ENCODE measurements at places on chromosomes 3 and 15.

GRCh38 chr3:143128227-143128955 is 8.8 kb downstream of the CHST2 start:
- no peak for DNase-seq

- DNase-seq: no peak
These were observed 96.1 kb upstream of the CTNNB1 start for GRCh38 chr3:41103200-41103599.

- DNase-seq: no peak
These were observed 775.8 kb downstream of the ZPLD1 start for GRCh38 chr3:103210583-103210982.

DNA sequence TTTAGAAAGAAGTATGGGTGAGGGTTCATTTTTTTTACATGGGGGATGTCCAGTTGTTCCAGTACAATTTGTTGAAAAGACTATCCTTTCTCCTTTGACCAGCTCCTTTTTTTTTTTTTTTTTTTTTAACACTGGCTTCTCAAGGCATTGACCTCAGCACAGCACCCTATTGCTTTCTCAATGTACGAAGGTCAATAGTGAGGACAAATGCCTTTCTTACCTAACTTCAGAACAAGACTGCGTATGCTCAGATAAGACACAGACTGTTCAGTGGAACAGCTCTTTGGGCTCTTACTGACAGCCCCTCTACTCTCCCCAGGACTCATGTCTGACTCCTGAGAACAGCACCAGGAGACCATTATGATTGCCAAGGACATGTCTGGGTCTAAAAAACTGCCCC is 10.4 kb upstream of the CILP start:
- no peak for DNase-seq

DNA sequence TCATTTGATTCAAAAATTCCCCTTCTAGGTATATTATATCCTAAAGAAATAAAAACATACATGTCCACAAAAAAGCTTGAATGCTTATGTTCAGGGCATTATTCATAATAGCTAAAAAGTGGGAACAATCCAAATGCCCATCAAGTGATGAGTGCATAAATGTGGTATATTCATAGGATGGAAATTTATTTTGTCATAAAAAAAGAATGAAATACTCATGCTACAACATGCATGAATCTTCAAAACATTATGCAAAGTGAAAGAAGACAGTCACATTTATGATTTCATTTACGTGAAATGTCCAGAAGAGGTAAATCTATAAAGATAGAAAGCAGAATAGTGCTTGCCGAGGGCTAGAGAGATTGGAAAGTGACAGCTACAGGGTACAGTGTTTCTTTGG is 83.6 kb upstream of the SLC25A36 start:
- no peak for DNase-seq

GRCh38 chr15:77821188-77821958 is 188.7 kb upstream of the LINGO1 start:
- no peak for DNase-seq

DNA sequence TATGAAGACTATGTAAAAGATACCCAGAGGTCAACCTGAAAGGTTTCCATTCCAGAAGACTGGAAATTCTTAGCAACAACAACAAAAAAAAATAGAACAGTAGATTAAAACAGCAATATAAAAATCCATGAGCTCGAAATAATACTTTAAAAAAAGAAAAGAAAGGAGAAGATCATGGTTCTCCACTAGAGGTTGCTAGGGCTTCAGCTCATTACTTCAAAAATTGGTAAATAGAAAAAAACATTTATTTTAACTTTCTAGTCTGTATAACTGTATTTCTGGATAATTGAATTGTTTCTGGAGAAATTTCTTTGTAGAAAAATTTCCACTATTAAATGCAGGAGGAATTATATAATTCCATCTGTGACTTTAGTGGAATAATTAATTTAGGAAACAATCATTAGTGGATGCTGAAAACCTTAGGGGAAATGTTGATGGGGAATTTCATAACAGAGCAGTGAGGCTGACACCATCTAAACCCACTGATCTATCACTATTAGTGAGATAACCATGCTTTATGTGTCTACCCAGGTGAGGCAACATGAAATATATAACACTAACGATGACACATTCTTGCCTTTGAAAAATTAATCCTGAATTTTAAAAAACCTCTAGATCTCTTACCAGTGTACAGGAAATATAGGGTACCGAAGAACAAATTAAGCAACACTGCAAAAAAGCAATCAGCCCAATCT is 62.5 kb upstream of the SNRK start:
- no peak for DNase-seq

DNA sequence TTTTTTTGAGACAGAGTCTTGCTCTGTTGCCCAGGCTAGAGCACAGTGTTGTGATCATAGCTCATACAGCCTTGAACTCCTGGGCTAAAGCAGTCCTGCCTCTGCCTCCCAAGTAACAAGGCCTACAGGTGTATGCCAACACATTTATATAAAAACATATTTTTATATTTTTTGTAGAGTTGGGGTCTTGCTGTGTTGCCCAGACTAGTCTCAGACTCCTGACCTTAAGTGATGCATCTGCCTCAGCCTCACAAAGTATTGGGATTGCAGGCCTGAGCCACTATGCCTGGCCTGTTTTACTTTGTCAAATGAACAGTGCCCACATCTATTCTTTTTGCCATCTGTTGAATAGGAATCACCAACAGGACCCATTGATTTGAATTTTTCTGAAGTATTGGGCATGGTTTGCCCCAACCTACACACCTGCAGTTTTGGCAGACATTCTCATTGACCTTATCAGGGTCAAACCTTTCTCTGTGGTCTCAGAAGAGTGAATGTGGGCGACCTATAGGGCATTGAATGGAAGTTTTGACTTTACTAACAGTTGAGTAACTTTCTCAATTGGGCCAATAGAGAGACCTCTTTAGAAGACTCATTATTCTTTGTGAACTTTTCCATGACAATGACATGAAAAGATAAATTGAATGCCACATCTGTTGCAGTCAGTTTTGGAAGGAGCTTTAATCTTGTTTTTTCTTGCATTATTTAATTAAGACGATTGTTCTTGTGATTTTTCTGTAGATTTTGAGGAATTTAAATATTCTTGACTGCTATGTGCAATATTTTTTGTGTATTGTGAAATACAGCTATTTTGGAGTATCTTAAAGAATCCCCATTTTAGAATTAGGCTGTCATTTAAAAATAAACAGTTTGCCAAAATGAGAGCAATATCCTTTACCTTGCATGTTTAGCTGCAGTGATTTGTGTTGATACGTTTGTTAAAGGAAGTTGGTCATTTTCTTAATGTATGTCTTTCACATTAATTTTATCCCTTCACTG is 2.7 kb downstream of the IREB2 start:
- DNase-seq: no peak

DNA sequence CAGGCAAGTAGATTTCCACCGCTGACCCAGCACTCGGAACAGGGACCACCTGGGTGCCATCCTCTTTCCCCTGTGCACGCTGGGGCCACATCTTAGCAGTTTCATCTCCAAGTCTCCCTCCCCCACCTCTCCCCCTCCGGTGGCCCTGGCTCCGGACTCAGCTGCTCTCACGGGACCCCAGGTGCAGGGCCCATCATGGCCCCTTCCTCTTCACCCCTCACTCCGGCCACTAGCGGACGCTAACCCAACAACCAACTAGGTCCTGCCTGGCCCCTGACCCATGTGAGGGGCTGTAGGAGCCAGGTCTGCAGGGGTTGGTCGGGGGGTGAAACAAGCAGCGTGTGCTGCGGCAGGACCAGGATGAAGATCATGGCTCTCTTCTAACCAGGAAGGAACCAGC is 31.3 kb upstream of the IQSEC1 start:
- no peak for DNase-seq

DNA sequence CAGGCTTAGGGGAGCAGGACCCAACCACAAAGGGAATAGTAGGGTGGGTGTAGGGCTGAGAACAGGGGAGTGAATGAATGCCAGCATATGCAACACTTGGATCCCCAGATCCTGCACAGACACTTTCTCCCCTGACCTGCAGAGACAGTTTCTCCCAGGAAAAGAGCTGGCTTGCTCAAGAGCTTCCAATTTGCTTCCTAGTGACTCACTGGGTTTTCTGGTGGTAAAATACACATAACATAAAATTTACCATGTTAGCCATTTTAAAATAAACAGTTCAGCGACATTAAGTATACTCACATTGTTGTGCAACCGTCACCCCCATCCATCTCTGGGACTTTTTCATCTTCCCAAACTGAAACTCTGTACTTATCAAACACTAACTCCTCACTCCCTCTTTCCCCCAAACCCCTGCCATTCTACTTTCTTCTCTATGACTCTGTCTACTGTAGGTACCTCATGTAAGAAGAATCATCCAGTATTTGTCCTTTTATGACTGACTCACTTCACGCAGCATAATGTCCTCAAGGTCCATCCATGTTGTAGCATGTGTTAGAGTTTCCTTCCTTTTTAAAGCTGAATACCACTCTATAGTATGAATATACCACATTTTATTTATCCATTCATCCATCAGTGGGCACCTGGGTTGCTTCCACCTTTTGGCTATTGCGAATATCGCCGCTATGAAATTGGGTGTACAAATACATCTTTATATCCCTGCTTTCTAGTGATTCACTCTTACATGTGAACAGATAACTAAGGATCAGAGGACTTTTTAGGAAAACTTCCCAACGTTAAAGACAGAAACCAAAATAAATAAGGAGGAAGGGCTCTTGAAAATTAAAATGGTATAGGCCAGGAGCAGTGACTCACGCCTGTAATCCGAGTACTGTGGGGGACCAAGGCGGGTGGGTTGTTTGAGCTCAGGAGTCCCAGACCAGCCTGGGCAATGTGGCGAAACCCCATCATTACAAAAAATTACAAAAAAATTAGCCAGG is 95.6 kb upstream of the TJP1 start:
- no peak for DNase-seq

DNA sequence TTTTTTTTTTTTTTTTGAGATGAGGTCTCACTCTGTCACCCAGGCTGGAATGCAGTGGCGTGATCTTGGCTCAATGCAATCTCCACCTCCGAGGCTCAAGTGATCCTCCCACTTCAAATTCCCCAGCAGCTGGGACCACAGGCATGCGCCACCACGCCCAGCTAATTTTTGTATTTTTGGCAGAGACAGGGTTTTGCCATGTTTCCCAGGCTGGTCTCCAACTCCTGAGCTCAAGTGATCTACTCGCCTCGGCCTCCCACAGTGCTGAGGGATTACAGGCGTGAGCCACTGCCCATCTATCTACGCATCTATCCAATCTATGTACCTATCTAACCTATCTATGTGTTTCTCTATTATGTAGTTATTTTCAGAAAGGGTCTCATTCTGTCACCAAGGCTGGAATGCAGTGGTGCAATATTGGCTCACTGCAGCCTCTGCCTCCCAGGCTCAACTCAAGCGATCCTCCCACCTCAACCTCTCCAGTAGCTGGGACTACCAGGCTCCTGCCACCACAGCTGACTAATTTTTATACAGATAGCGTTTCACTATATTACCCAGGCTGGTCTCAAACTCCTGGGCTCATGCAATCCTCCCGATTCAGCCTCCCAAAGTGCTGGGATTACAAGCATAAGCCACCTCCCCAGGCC is 20.2 kb upstream of the GPX1 start:
- no peak for DNase-seq

DNA sequence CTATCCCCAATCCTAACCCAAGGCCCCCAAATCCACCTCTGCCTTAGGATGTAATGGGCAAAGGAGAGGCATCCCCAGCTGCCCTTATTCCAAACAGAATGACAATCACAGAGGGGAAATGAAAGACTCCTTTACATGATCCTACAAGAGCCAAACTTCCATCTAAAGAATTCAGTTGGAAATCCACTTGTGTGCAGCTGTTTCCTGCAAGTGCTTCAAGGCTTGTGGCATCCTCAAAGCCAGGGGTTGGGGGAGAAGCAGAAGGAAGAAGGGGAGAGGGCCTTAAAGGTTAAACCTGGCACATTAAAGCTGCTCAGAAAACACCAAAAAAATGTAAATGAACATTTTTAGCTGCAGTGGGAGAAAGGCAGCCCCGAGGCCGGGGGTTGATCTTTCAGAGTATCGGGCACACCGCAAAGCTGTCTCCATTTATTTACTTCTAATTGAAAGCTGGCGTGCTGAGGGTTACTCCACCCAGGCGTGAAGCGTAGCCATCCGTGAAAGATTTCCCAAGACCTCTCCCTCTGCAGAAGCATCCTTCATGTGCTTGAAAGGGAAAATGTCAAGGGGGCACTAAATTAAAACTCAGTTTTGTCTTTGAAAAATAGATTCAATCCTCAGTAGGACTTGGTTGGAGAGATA is 217.8 kb downstream of the SHQ1 start:
- DNase-seq: no peak

Data from upper lobe of left lung (tissue), 6 donors.